Stimulated activated CD8-positive, alpha-beta memory T cell treated with anti-CD3 and anti-CD28 coated beads, Interleukin-2, amount 100 ng/mL, for 1 hour (primary cell): ENCODE measurements at places on chromosomes 16 and 17.

DNA sequence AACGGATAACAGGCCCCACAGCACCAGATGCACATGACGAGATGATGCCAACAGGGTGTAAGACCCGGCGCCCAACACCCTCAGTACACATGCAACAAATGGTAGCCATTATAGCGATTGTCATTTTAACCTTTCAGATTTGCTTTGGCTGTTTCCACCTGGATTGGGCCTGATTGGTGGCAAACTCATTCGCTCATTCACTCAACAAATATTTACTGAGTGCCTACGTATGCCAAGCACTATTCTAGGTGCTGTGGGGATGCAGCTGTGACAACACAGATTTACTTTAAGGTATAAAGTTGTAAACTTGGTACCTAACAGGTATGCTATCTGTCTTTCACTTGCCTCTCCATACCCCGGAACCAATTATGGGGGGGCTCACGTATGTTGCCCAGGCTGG is 66.8 kb downstream of the SRCIN1 start:
- no peak for DNase-seq

DNA sequence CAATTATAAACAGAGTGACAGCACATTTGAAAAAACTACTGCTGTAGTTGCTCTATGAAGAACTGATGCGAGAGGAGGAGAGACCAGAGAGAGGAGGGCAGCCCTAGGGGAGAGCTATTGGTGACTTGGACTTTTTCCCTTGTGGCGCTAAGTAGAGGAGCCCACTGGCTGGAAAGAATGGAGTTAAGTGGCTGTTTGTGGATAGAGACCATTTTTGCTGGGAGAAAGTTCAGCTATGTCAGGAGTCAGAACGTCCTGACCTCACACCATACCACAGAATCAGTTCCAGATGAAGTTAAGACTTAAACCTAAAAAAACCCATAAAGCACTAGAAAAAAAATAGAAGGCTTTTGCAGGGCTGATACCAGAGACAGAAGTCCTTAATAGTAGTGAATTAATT is 2.0 kb downstream of the POLR2A start:
- no peak for DNase-seq

DNA sequence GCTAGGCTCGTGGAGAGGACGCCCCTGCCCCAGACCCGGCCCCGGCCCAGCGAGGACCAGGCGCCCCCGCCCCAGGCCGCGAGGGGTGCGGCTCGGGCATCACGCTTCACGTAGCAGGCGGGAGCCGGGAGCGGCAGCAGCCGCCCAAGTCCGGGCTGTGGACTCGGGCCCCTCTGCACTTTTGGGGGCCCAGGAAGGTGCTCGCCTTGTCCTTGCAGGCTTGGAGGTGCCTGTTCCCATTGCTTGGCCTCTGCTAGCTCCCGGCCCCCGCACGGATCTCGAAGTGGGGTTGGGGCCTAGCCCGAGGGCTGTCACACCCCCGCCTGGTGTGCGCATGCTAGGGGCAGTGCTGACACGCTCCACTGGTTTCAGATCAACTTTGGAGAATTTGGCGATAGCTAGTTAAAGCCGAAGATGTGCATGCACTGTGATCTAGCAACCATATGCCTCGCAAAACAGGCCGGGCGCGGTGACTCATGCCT is 55.7 kb downstream of the WSB1 start:
- DNase-seq, result no peak

GRCh38 chr17:7444682-7445618 is at the start of gene CHRNB1:
TSS of gene CHRNB1 (plus strand) at chr17:7445061. CDS start at chr17:7445128, 67 bp downstream.
- DNase-seq, result no peak

DNA sequence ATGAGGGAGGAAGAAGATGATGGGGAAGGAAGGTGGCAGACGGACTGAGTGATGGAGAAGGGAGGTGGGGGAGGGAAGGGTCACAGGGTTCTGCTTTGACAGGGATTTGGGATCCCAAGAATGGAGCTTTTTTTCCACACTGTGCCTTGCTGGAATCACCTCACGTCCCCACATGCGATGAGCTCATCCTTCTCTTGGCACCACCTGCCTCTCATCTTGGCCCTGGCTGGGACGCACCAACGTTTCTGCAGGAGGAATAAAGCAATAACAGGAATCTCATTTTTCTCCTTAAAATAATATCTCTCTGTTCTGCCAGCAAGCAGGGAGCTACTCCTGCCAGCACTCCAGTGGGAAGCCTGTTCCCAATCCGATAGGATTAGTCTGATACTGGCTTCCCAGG is 47.8 kb downstream of the MEOX1 start:
- DNase-seq, result no peak

DNA sequence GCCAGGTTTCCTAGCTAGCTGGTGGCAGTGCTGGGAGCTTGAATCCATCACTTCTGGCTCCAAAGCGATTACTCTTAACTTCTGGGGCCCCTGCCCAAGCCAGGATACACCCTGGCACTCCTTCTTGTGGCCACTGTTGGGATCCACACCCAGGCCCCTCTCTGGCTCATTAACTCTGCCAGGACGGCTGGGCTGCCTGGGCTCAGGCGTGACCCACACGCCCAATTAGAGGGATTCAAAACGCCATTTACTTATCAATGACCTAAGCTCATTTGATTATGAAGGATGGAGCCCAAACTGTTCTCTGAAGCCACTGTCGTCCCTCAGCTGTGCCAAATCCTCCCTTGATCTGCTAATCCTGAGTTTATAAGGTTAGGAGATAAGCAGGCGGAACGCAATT is 79.7 kb upstream of the BRD7 start:
- DNase-seq, result no peak

- DNase-seq, result no peak
Measured at GRCh38 chr16:83676086-83676485, 131.7 kb upstream of the HSBP1 start.

DNA sequence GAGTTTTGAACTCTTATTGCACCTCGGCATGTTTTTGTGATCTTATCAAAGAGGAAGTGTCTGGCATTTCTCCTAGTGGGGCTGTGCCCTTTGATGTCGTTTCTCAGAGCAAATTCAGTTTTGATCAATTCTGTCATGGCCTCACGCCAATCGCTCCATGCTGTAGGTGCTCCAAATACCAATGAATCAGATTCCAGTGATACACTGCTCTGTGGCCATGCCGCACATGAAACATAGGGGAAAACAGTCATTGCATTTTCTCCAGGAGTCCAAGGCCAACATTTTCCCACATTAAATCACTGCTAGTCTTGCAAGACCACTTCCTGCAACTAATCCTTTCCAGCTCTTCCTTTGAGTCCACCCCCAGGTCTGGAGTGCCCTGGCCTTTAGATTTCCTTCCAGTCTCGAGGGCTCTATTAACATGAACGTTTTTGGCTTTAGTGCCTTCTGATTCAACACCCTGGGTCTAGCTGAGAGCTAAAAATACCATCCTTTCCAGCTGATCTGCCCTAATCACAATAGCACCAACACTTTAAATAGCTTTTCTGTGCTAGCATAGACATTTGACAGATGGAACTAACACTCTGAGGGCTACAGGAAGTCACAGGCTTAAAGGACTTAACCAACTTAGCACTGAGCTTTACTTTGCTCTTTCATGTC is 18.2 kb upstream of the RASL10B start:
- no peak for DNase-seq

DNA sequence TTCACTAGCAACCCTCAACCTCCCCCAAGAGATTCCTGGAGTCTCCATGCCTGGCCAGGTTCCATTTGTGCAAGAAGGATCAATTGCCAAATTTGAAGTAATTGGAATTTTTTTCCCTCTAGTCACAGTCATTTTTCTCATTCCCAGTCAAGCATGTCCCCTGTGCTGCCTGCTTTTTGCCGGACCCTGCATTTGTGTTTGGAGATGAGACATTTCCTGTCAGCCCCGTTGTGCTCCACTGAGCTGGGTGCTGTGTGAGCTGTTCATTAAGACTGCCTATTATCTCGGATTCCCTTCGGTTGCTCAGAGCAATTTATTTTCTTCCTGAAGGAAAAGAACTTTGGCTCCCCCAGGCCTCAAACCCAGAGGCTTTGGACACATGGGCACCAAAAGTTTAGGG is 201.0 kb upstream of the NLRP1 start:
- no peak for DNase-seq

- DNase-seq, result no peak
Measured at GRCh38 chr17:5485270-5486205, at the start of gene DERL2. TSS of gene DERL2 (minus strand) at chr17:5486178. CDS start at chr17:5486161, 17 bp downstream.

GRCh38 chr16:17372386-17372785 is 98.4 kb downstream of the XYLT1 start:
- no peak for DNase-seq

GRCh38 chr16:51034481-51035109 is 116.5 kb downstream of the SALL1 start:
- no peak for DNase-seq

DNA sequence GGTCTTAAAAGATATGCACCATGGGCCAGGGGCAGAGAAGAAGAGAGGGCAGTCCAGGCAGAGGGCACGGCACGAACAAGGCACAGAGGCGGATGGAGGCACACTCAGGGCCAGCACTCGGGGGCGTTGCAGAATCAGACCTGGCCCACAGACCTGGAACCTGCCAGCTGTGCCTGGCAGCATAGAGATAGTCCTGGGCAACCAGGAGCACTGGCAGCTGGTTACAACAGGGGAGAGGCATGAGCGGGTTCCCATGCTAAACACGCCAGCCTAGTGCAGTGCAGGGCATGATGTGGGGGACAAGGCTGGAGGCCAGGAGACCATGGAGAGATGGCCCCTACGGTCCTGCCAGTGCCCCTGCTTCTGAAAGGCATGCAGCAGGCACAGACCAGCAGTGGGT is 56.9 kb upstream of the RBFOX3 start:
- no peak for DNase-seq

- DNase-seq, result no peak
Measured at GRCh38 chr17:39001703-39002637, 34.8 kb upstream of the FBXO47 start.
